Stimulated activated CD8-positive, alpha-beta memory T cell treated with anti-CD3 and anti-CD28 coated beads, Interleukin-12 subunit alpha, Interleukin-12 subunit beta, amount 100 ng/mL, for 4 hours (primary cell): ENCODE measurements at places on chromosomes 1 and 21.

GRCh38 chr1:61245696-61246400 lies 163.5 kb downstream of the NFIA start:
- no peak for DNase-seq

DNA sequence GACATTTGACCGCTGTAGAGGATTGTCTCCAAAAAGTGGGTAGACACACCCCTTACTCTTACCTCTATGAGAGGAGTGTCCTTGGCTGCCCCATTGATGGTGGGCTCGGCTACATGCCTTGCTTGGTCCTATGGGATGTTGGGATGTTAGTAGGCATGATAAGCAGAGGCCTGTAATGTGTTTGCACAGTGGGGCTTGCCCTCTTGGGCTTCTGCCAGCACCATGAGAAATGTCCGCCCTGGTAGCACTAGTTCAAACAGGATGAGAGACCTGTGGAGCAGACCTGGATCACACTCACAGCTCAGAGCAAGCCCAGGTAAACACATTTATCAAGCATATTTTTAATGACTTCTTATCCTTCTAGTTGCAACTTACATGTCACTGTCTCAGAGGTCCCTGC lies 54.2 kb downstream of the SH3GLB1 start:
- no peak for DNase-seq

GRCh38 chr1:162212713-162213112 lies 143.2 kb downstream of the NOS1AP start:
- DNase-seq = no peak

GRCh38 chr21:20856926-20857325 lies 141.3 kb upstream of the NCAM2 start:
- no peak for DNase-seq

- no peak for DNase-seq
Measured at GRCh38 chr1:5911871-5912271, 80.4 kb downstream of the NPHP4 start.

DNA sequence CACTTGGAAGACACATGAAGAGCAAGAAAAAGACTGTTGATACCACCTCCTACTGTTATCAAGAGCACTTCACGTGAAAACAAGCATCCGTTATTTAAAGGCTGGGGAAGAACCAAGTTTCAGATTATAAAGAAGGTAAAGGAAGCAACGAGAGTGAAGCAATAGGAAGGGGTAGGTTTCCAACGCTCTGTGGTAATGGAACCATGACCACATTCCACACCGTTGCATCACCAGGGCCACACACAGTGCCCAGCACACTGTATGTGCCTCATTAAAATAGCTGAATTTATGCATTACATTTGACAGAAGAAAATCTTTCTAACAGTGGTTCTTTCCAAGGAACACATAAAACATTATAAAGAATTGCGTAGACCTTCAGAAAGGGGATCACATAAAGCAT lies 435.8 kb downstream of the MRPL39 start:
- DNase-seq = no peak

- DNase-seq = no peak
Measured at GRCh38 chr1:33990281-33990680, 126.4 kb downstream of the HMGB4 start.

GRCh38 chr1:3732434-3733093 lies 19.7 kb upstream of the CCDC27 start:
- DNase-seq = no peak

DNA sequence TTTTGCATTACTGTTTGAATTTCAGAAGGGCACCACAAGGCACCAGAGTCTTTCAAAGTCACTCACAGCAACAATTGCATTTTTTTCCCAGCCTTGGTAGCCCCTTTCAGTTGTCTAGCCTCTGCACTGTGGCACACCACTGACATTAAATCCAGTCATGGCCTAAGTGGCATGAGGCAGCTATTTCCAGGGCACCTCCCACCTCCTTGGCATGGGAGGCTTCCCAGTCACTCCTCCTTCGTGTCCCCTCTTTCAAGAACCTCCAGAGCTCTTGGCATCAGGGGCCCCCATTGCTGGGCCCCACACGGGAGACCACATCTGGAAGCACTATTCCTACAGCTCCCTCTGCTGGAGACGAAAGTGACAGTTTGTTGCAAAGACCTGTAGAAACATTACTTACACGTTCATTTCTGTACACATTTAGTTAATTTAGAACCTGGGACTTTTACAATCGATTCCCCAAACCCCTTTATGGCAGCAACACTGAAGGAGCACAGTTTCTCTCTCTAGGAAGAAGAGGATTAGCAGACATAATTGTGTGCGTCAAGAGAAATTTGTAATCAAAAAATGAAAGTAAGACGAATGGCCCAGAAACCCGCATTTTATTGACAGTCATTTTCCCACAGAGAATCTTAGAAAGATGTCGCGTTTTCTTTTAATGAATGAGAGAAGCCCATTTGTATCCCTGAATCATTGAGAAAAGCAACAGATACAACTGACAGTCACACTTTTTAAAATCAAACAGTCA lies 5.7 kb upstream of the CHD5 start:
- no peak for DNase-seq

DNA sequence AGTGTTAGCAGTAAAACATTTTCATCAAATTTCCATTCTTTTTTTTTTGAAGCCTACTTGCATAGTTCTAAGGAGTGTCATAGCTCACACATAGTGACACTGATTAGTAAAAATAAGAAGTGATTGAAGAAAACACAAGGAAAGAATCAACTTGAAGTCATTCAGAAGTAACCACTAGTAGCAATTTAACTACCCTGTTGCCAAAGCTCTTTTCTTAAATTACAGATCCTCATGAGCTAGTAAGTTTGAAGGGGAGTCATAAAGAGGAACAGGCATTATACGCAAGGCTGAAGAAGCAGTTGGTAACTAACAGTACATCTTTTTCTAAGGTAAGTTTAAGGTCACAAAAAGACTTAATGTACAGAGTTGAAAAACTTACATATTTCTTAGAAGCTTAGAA lies 332.2 kb downstream of the CHRM3 start:
- DNase-seq = no peak

DNA sequence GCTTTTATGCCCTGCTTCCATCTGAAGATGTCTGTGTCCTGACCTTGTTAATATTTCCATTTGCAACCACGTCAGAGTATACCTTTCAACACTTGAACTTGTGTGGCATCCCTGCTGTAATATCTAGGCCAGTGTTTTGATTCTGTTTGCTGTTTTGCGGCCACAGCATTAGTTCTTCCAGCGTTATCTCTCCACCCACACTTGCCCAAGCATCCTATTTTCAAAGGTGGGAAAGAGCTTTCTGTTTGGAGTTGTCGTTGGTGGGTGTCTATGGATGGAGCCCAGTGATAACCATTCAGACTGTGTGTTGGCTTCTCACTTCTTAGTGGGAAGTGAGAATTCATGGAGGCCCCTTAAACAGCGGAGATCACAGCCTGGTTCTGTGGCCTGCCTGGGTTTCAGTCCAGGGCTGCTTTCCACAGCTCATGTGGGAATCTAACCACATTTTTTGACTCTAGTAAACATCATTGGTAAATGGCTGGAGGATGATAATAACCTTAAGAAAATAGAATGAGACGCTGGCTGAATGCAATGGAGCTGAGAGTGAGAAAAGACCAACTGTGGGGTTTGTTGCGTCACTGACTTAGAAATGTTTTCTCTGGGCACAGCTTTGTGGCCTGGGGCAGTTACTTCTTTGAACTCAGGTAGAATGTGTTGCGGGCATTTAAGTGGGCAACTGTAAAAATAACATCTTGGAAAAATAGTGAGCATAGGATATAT lies 7.6 kb downstream of the TENT5C start:
- DNase-seq = no peak

GRCh38 chr1:74713849-74714248 lies 19.0 kb downstream of the CRYZ start:
- no peak for DNase-seq

DNA sequence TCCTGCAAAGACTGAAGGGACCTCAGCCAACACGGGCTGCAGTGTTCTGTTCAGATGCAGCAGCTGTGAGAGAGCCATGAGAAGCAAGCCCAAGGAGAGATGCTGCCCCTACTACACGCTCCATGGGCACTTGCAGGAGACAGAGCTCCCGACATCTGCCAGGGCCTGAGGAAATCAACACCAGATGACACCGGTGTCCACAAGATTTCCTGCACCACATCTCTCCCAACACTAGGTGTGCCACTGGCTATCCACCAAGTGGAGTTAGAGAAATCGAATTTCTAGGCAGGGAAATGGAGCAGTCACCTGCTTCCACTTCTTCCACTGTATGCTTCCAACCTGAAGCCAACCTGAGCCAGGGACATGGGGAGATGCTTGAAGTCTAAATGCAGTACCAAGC lies 445.3 kb downstream of the RWDD3 start:
- DNase-seq = no peak

DNA sequence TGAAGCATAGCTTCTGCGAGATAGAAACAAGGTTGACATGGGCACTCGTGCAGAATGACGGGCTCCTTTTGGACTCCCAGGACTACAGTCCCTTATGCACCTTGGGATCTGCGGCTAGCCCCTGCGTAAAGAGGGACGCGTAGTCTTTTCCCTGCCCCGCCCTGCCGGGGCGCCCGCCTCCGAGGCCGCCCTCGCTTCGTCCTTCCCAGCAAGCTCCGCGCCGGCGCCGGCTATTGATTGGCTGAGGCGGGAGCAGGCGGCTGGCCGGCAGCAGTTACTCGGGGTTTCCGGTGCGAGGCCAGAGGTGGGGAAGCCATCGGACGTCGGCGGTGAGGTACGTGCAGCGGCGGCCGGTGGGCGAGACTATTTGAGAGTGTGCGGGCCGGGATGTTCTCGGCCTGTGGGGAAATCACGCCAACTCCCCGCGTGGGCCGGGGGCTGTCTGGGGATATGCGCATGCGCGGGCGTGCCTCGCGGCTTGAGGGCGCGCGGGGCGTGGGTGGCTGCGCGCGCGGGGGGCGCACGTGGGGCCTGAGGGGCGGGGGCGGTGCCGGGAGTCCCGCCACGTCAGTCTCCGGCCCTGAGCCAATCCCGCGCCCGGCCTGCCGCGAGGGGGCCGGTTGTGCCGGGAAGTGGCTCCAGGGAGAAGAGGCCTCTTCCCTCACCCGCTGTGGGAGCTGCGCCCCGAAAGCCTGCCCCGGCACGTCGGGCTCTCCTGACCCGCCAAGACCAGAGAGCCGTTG lies at the start of gene TXLNA:
TSS of gene TXLNA (plus strand) at position 233 of the 743 bp plus-strand sequence. CDS start 671 bp downstream, outside the sequence.
- peak; percentile 87 for DNase-seq

- no peak for DNase-seq
Measured at GRCh38 chr1:183648042-183648441, 5.1 kb downstream of the APOBEC4 start.

GRCh38 chr1:166133857-166134256 lies 32.9 kb downstream of the FAM78B start:
- no peak for DNase-seq

- no peak for DNase-seq
Measured at GRCh38 chr1:101959456-101959855, 37.3 kb downstream of the OLFM3 start.

DNA sequence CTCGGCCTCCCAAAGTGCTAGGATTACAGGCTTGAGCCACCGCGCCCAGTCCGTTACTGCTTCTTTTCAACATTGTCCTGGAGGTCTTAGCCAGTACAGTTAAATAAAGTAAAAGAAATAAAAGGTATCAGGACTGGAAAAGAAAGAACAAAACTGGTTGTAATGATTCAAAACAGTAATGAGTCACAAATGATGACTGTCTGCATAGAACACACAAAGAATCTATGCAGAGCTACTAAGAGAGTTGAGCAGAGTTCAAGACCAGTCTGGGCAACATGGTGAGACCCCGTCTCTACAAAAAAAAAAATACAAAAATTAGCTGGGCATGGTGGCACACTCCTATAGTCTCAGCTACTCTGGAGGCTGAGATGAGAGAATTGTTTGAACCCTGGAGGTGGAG lies 23.4 kb downstream of the BCAR3 start:
- no peak for DNase-seq

DNA sequence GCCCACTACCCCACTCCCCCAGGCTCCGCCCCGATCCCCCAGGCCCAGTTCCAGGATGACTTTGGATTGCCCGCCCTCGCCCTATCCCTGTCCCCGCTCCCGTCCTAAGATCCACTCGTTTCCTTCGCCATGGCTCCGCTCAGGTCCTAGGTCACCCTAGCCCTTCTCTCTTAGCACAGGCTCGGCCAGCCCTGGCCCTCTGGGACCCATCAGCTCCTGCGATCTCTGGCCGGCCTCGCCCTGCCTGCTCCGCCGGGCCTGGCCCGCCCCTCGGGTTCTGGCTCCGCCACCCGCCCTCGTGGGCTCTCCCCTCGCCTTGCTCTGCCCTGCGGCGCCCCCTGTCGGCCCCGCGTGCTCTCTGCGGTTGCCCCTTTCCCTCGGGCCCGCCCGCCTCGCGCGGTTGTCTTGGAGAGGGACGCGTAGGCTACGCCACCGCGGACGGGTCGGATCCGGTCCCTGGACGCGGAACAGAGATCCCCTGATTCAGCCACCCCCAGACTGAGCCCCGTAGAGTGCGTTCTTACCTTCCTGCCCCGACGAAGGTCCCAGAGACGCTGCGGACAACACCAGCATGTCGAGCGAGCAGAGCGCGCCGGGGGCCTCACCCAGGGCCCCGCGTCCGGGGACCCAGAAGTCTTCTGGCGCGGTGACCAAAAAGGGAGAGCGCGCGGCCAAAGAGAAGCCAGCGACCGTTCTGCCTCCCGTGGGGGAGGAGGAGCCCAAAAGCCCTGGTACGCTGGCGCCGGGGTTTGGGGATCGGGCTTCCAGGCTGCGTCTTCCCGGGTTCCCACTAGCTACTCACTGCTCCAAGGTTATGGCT lies at the start of gene LRRC71:
TSS of gene LRRC71 (plus strand) at position 400 of the 820 bp plus-strand sequence. CDS start at position 572, 172 bp downstream.
- peak; percentile 24 for DNase-seq

DNA sequence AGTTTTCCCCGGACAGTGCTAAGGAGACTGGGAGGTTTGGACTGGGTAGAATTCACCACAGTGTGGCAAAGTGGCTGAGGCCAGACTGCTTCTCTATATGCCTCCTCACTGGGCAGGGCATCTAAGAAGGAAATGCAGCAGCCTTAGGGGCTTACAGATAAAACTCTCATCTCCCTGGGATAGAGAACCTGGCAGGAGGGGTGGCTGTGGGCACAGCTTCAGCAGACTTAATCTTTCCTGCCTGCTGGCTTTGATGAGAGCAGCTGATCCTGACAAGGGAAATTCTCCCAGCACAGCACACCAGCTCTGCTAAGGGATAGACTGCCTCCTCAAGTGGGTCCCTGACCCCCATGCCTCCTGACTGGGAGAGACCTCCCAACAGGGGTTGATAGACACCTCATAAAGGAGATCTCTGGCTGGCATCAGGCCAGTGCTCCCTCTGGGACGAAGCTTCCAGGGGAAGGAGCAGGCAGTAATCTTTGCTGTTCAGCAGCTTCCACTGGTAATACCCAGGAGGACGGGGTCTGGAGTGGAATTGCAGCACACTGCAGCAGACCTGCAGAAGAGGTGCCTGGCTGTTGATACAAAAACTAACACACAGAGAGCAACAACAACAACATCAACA lies 25.2 kb downstream of the KIFAP3 start:
- DNase-seq = no peak

GRCh38 chr1:180252638-180253536 lies 22.8 kb downstream of the LHX4 start:
- no peak for DNase-seq
